Activated CD4-positive, alpha-beta T cell treated with anti-CD3 and anti-CD28 coated beads, Interleukin-2, amount 50 U/mL, for 48 hours (primary cell): ENCODE measurements at places on chromosomes 3 and 15.

DNA sequence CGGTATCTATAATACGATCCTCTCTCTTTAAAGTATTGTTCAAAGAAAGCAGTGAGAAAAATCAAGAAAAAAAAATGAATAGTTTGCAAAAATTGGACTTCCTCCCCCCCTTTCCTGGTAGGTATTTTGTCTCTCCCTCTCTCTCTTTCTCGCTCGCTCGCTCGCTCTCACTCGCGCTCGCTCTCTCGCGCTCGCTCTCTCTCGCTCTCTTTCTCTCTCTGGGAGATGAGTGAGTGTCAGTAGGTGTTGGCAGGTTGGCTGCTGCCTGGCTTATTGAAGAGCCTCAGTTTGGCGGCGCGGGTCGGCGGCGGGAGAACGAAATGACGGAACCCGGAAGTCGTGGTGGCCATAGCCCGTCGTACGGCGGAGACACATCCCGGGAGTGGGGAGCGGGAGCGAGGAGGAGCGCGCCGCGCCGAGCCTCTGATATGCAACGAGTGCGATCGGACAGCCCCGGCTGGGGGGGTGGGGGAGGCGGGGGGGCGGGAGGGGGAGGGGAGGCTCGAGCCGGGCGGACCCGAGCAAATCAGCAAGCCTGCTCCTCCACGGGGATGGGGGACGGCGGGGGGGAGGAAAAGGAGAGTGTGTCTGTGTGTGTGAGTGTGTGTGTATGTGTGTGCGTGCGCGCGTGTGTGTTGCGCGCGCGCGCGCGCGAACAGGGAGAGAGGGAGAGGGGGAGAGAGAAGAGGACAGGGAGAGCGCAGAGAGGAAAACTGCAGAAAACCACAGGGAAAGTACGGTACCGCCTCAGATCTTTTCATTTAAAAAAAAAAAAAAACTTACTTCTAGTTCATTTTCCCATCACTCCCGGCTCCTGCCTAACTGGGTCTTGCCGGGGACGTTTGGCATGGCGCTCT is at the start of gene MEIS2:
Gene MEIS2 (minus strand): TSS at position 441 of the 857 bp plus-strand sequence. CDS start 1,083 bp downstream, outside the sequence.
- DNase-seq, result peak; percentile 51

DNA sequence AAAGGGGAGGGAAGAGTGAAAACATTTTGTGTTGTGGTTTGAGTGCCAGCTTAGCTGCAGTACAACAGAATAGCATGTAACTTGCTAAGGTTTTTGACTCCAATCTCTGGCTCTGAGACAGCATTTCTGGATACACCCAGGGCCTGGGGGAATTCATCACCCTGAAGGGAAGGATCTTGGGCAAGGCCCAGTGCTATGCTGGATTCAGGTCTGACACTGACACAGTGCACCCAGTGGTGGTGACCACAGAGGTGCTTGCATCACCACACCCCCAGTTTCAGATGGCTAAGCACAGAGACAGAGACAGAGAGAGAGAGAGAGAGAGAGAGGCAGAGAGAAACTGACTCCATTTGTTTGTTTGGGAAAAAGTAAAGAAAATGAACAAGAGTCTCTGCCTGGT is 74.1 kb upstream of the KBTBD8 start:
- DNase-seq, result no peak

DNA sequence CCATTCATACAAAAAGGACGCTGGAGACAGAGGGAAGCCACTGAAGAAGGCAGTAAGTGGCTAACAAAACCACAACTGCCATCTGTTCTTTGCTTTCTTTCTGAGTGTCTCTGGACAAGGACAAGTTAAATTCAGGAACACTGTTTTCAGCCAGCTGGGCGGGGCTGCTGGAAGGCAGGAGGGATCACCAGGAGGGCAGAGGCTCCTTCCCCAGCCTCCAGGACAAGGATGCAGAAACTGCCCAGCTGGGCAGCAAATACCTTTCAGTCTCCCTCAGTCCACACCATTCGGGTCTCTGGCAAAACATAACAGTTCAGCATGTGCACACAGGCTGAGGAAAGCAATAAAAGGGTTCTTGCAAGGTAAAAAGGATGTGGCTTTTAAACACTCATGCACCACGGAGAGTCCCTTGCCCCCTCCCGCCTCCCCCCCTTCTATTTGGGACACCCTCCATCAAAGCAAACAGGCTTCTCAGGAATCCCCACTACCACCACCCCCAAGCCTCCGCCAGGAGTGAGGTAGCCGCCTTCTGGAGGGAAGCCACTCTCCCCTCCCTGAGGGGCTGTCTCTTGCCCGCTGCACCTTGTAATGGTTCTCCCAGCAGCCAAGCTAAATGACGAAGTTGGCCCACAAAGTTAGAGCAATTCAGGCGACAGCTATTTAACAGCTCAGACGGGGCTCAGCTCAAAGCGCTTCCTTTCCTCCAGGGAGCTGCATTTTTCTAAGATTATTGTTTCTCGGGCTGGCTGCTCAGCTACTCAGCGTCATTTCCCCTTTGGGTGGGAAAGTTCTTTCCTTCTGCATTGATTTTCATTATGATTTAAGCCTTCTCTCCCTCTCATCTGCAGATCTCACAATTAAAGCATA is 3.8 kb downstream of the HEG1 start:
- peak; percentile 57 for DNase-seq

DNA sequence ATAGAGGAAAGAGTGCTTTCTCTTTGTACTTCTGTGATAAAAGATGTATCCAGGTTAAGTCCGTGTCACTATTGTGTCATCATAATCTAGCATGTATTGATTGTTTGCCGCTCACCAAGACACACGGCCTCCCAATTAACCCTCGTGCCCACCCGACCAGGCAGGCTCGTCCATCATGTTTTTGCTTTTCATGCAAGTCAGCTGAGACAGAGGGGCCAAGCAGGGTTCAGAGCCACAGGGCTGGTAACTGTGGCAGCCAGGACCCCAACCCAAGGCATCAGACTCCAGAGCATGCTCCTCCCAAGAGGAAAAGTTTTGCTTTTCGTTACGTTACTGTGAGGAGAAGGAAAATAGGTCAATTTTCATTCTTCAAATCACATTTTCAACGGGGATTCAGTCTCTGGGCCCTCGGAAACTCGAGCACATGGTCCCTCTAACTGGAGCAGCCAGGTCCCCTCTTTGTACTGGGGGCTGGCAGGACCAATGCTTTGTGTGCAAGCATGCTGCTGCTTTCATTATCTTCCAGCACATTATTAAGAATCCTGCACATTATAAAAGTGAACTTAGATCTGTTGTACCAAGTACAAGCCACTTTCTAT is 161.1 kb upstream of the TOPAZ1 start:
- no peak for DNase-seq

DNA sequence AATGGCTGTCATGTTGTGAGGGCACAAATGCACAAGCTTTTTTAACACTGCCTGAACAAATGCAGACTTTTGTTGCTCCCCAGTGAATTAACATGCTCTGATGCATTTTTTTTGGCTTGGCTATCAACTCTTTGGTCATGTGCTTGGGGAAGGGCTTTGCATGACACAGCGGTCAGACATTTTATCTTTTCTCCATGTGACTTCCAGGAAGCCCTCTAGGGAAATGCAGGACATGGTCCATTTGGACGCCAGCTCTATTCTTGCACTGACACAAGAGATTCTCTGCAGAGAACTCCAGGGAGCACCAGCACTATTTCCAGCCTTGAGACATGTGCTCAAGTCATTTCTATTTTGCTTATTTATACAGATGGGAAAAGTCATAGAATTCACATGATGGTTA is 46.2 kb downstream of the NEK11 start:
- DNase-seq, result no peak

DNA sequence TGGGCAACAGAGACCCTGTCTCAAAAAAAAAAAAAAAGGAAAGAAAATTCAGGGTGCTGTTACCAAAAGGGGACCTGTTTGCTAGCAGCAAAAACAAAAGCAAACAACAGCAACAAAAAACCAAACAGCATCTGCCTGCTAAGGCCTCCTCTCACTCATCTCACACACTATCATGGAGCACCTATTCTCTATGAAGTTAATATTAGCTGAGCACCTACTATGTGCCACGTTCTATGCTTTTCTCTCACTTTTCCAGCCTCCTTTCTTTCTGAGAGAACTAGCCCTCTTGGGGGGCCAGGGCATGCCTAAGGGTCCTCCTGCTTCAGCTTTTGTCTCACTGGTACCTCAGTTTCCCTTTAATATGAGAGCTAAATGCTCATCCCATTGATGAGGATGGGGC is 468 bp upstream of the GPR62 start:
- DNase-seq, result no peak

- no peak for DNase-seq
Measured at GRCh38 chr3:192921793-192922192, 4.1 kb upstream of the MB21D2 start.

DNA sequence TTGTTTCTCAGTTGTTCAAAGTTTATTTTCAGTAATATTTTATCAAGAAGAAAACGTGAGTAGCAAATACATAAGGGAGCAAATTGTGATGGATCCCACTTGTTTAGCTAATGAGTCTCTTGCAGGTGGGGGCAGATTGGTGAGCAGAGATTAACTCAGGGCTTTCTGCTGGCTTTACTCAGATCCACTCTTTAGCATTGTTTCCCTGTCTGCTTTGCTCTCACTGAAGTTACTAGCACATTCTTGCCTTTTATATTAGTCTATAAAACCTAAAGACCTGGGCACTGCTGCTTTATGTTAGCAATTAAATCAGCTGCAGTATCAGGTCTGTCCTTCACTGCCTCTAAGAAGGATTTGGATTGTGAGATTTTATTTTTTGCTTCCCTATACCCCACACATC is 71.5 kb downstream of the STAC start:
- DNase-seq, result no peak

GRCh38 chr3:114455432-114455831 is 161.6 kb downstream of the TIGIT start:
- DNase-seq, result no peak

- no peak for DNase-seq
Measured at GRCh38 chr3:7112523-7113056, 251.7 kb downstream of the GRM7 start.

DNA sequence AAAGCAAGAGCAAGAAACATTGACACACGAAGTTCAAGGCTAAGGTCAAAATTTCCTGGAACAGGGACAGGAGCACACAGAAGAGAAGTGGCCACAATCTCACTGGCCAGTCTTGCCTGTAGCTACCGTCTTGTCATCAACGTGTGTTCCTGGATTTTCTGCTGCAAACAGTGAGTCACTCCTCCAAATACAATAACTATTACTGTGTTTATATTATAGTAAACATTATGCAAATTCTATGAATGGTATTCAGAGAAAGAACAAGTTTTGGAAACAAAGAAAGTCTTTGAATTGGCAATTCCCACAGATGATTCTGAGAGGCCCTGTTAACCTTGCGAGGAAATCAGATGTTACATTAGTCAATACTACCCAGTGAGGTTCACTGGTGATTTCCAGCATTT is 220.5 kb downstream of the FAM43A start:
- DNase-seq, result no peak

- DNase-seq, result no peak
Measured at GRCh38 chr3:2652386-2652785, 457.8 kb downstream of the IL5RA start.

DNA sequence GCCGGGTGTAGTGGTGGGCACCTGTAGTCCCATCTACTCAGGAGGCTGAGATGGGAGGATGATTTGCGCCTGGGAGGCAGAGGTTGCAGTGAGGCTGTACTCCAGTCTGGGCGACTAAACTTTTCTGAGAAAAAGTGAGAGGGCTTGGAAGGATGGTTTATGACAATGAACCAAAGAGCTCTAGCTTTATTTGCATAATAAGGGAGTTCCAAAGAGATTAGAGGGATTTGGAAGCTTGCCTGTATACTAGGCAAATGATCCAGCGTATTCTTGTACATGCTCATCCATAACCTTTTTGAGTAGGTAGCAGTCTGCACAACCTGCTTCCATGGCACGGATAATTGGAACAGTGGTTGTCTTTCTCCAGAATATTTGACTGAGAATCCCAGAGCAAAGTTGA is 251.1 kb downstream of the CHL1 start:
- DNase-seq, result no peak
